Activated T-cell treated with anti-CD3 and anti-CD28 coated beads, Interleukin-2, amount 50 U/mL, for 48 hours (primary cell): ENCODE measurements at places on chromosomes 11 and 22.

DNA sequence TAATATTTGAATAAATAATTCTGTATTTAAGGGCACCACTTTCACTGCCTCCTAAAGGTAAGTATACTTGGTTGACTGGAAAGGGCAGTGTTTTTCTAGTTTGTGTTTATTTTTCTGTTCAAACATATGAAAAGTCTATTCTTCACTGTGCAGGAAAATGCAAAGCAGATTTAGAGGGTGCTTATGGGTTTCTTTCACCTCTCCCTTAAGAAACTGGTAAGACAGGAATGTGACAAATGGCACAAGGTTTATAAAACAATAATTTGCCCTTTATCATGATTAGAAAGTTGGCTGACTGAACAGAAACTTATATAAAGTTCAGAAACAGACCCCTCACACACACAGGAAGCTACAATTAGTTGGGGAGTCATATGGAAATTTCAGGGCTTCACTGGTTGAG lies 60.6 kb downstream of the PLEKHA7 start:
- no peak for DNase-seq

DNA sequence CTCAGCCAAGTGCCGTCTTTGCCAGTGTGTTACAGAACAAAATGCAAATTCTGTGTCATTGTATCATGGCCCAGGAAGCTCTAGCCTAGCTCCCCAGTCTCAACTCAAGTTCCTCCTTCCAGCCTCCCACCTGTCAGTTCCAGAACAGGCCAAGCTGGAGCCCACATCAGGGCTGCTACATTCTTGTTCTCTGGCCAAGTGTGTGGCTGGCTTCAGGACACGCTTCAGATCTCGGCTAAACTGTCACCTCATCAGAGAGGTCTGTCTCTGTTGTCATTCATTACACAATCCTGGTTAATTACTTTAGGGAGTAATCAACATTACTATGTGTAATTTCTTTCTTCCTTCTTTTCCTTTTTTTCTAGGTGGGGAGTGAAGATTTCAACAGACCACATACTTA lies 347.0 kb upstream of the SYN3 start:
- no peak for DNase-seq

- no peak for DNase-seq
Observed at GRCh38 chr11:73466643-73467042, 90.4 kb downstream of the RELT start.

DNA sequence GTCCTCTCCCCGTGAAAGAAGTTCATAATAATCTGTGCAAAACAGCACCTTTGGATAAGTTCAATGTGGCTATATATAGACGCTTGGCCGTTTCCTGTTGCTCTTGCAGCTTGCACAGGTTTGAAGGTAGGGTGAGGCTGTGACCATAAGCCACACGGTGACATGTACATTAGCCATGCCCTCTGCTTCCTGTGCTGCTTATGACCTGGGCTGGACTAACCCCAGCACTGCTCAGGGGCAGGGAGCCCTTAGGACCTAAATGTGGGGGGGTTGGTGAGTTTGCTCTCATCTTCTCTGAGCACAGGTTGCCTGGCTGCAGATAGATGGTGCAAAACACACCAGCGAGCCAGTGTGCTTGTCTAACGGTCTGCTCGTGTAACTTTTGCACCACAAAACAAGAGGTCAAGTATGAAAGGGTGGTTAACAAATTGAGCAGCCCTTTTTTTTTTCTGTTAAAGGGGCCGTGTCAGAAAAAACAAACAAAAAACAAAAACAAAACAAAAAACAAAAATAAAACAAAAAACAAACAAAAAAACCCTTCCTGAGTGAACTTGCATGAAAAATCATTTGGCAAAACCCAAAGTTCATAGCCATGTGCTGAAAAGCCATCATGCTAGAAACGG lies 37.3 kb downstream of the FLI1 start:
- no peak for DNase-seq

DNA sequence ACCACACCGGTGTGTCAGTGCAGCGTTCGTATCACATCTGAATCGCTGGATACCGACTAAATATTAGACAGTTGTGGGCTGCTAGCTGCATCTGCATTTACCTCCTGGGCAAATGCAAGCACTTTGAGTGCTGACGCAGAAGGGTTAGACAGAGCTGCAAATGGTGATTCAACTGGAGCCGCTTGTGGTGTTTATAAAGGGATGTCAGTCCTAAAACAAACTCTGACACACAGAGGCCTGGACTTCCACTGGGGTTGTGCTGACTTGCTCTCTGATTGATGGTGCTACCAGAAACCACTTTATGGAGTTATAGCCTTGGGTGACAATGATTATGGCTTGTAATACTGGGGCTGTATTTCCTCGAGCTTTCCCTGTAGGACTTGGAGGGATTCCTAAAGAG lies 374.4 kb downstream of the NTM start:
- no peak for DNase-seq

DNA sequence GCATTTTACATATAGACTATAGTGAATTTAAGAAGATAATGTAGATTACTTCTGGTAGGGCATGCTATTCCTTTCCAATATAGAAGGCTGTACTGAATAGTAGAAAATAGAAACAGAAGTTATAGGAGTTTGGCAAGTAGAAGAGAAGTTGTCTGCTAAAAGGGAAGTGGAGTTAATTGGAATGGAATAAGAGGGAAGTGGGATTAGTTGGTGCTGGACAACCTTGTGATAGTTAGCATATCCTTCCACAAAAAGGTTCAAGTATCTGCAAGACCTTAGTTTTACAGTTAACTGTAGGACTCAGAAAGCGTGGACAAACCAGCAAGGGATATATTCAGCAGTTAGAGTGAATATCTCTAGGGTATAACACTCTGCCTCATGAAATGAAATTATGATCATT lies 185.5 kb downstream of the SWAP70 start:
- no peak for DNase-seq

GRCh38 chr11:14932447-14932846 lies 39.7 kb downstream of the CALCA start:
- DNase-seq: no peak

DNA sequence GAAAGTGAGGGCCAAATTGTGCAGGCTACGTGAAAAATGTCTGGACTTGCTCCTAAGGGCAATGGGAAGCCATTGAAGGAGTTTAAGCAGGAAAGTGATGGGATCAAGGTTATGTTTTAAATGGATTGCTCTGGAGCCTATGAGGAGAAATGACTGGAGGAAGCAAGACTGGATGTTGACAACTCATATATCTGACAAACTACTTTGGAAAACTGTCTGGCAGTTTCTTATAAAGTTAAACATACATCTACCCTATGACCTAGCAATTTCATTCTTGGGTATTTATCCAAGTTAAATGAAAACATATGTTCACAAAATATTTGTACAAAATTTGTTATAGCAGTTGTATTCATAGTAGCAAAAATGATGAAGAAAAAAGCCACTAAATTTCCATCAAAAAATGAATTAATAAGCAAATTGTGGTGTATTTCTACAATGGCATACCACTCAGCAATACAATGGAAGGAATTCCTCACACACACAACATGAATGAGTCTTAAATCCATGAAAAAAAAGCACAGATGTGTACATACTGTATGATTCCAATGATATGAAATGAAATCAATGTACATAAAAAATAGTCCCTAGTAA lies 24.1 kb downstream of the FZD4 start:
- no peak for DNase-seq

- no peak for DNase-seq
Observed at GRCh38 chr11:102097186-102097585, 13.1 kb upstream of the YAP1 start.
